Osteoblast (primary cell): ENCODE measurements at places on chromosomes 3 and 15. TPM values are rescaled to one million over a fixed set of nuclear protein-coding genes. Genes with fewer than 3 reads are reported as not detected.

- peak; percentile 76 for DNase-seq
These were observed 646 bp upstream of the SLC35G2 start for GRCh38 chr3:136818191-136818768.

CMTM7 gene
- 7.2 and 10.0 TPM in 2 replicates for total RNA-seq

DNA sequence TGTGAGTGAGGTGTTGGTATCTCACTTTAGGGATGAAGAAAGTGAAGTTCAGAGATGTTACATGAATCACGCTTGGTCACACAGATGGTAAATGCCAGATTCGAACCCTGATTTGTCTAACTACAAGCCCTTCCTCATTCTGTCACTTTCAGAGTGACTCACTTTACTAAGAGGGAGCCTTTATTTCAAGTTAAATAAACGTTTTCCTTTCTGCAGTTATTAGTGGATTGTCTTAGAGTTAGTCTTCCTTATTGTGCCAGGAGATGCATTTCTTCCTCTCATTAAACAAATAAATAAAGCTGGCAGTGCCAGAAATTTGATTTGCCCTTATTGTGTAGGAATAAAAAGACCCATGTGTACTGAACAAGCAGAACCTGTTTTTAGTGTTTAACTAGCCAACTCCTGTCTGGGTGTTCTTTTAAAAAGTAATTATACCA is 162.5 kb downstream of the AKAP13 start:
- DNase-seq, result no peak

EIF4E3 gene
- 2.9 and 3.5 TPM in 2 replicates for total RNA-seq

BRPF1 gene
- 14.1 and 14.5 TPM in 2 replicates for total RNA-seq

- DNase-seq, result no peak
These were observed 51.7 kb downstream of the UBP1 start for GRCh38 chr3:33388374-33389100.
